SW 1271 (cell line): ENCODE measurements at places on chromosomes 13 and 19.
A peak's percentile ranks its signal among the peaks of the same experiment; 100 is the strongest.

- DNase-seq, result no peak
These were observed 7.6 kb downstream of the AKT2 start for GRCh38 chr19:40277356-40278059.

- DNase-seq, result no peak
These were observed 10.9 kb downstream of the PRAM1 start for GRCh38 chr19:8491574-8491973.

DNA sequence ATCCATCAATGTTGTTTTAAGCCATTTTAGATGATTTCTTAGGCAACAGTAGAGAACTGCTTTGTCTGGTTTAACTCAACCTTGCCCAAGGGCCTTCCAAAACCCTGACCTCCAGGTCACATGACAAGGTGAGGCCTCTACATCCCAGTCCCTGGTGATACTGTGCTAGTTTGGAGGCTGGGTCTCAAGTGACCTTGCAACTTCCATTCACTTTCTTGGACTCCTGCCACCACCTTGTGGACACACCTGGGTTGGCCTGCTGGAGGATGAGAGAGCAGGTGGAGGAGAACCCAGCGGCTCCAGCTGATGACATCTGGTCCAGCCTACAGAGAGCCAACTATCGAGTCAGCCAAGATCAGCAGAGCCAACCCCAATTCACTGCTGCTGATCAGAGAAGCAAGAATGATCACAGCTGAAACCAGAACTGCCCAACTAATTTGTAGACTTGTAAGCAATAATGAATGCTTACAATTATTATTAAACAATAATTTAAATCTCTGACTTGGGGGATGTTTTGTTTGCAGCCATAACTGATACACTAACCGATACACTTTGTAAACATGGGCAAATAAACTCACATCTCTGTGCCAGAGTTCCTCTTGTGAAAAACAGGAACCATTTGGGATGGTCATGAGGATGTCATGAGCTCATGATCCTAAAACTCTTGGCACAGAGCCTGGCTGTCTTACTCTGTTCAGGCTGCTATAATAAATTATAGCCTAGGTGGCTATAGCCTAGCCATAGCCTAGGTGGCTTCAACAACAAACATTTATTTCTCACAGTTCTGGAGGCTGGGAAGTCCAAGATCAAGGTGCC lies 11.5 kb downstream of the FAM187B start:
- DNase-seq, result no peak

GRCh38 chr13:28373810-28374209 lies 121.1 kb downstream of the FLT1 start:
- no peak for DNase-seq

DNA sequence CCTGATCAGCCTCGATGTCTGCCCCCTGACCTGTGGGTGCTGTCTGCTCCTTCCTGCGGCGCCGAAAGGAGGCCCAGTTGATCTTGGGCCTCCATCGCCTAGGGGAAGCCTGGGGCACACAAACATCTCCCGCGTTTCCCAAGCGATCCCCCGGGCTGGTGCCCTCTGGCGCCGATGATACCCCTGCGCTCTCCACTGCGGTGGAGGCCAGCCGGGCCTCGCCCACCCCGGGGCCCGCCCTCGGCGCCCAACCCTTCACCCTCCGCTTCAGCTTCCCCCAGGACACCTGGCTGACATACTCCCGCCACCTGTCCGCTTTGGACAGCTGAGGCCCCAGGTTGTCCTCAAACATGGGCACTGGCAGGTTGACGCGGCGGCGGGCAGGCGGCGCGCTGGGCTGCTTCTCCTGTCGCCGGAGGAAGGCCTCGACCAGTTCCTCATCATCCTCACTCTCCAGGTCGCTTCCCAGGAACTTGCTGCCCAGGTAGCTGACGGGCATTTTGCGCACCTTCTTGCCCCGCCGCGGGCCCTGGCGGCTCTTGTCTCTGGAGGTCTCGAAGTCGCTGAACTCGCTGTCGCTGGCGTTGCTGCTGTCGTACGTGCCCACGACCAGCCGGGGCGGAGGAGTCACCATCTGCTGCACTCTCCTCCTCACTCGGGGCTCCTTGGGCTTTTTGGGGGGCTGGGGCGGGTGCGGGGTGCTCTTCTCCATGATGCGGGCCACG lies 1.3 kb downstream of the CCDC8 start:
- DNase-seq, result no peak

- DNase-seq, result no peak
These were observed 603.0 kb downstream of the LMO7 start for GRCh38 chr13:76239031-76239680.

DNA sequence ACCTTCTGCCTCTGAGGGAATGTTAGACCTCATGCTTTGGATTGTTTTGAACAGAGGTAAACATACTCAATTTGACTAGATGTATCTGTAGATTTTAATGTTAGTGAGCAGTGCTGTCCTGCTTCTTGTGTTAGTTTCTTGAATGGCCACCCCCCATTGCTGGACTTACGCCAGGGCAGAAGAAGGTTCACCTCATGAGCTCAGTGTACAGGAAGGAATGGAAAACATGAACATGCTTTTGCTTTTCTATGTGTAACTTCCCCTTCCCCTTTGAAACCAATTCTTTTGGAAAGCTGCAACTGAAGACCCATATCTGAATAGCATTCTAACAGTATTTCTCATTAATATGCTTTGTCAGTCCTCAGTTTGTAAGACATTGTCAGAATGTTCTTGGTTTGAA lies 32.3 kb downstream of the WASF3 start:
- no peak for DNase-seq

DNA sequence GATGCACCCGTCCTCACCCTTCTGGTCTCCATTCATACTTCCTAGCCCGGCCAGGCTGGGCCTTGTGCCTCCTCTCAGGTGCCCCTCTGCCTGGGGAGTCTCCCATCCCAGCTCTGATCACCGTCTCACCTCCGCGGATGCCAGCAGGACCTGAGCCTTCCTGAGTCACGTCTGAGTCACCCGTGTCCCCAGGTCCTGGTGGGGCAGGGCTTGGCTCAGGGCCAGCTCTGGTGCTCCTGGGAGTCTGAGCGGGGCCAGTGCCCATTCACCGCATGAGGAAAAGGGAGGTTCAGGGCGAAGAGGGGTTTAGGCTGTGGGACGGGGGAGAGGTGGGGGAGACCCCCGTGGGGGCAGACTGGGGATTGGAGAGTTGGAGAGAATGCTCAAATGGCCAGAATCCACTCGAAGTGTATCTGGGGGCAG lies 593 bp downstream of the ATP8B3 start:
- DNase-seq, result peak; percentile 72

- no peak for DNase-seq
These were observed 32.7 kb upstream of the NFIC start for GRCh38 chr19:3333662-3334061.

GRCh38 chr13:110283736-110284517 lies 23.0 kb downstream of the COL4A1 start:
- no peak for DNase-seq

DNA sequence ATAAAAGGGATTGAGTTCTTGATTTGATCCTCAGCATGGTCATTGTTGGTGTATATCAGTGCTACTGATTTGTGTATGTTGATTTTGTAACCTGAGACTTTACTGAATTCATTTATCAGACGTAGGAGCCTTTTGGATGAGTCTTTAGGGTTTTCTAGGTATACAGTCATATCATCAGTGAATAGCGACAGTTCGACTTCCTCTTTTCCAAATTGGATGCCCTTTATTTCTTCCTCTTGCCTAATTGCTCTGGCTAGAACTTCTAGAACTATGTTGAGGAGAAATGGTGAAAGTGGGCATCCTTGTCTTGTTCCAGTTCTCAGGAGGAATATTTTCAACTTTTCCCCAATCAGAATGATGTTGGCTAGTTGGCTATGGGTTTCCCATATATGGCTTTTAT lies 27.0 kb downstream of the POMP start:
- no peak for DNase-seq

GRCh38 chr19:18869023-18869618 lies 26.8 kb downstream of the CERS1 start:
- DNase-seq, result no peak

DNA sequence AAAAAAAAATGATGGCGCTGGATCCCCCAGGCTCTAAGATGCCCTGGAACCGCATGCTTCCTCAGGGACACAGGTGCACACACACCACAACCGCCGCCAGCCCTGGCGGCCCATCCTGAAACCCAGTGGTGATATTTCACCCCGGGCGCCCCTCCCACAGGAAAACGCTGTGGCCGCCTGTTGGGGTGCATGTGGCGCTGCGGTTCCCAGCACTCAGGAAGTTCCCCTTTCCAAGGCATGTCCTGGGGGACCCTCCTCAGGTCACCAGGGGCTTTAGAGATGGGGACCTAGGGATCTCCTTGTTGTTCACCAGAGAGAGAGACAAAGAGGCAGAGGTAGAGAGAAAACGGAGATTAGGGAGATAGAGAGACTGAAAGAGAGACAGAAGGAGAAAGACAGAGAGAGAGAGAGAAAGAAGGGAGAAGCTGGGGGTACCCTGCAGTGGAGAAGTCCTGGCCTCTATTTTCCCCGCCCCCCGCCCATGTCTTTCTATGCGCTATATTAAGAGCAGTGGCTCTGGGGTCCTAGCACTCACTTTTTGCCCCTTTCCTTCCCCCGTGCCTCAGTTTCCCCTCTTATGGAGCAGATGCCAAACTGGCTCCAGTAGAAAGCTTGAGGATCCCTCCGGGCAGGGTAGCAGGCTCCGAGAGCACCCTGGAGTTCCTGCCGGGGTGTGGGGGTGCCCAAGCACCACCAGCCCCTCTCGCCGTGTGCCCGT lies 2.3 kb downstream of the ADGRE2 start:
- DNase-seq, result no peak

DNA sequence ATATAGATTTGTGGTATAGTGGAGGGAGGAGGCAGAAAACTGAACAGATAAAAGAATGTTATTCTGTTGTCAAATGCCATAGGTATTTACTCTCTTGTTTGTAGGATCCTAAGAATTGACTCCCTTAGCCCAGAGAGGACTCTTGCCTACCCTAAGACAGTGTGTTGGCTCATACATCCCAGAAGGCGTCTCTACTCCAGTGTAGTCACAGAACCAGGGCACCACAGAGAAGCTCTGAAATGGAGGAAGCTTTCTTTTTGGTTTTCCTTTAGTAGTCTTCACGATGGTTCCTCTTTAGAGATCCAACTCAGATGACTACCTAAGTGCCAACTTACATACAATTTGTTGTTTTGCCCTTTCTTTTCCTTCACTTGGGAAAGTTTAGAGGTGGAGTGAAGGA lies 14.0 kb downstream of the GPR183 start:
- DNase-seq, result no peak

DNA sequence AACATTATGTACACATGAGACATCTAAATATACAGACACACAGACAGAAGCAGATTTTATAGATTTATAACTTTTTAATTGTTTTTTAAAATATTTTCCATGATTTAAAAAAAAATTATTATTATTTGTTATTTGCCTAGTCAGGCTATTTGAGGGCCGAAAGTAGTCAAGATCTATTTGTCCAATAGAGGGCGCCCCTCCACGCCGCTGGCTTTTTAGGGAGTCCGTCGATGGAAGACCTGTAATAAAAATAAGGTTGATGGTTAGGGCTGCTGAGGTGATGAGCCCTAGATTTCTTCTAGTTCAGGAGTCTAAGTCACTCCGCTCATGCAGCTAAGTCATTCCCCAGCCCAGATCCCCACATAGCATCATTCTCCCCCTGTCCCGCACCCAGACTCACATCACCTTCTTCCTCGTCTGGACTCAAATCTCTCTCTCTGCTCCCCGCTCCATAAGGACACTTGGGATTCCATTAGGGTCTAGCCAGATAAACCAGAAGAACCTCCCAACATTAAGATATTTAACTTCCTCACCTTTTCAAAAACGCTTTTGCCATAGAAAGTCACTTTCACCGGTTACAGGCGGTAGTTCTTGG lies 33.9 kb upstream of the CEACAM21 start:
- no peak for DNase-seq

DNA sequence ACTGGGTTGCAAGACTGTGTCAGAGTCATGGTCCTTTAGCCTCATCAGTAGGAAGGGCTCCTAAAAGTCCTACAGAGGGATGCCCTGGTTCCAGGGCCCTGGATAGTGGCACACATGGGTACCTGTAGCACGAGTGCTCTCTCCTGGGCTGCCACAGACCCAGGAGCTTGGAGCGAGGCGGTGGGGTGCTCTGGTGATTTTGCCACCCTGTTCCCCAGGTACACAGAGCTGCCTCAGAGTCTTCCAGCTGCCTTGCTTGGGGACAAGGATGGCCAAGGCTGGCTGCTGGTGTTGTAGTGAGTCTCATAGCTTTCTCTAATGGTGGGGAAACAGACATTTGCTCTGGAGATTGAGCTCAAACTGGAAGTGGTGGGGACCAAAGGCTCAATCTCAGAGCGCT lies 53.9 kb upstream of the OLFM4 start:
- DNase-seq, result no peak

DNA sequence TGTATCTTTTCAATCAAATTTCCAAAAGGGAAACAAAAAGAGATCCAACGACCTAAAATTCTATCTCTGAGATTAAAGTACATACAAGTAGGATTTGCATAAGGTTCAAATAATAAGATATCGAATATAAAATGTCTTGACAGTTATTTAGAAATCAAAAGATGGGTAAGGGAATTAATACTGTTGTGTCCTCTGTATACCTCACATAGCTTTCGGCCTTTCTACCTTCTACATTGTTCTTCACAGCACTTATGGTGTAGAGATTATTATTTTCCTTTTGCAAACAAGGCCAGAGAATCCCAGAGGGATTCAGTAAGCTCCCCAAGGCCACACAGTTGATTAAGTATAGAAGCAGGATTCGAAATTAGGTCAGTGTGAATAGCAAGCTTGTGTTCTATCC lies 403.6 kb downstream of the SPRY2 start:
- DNase-seq, result no peak

GRCh38 chr13:45510672-45511071 lies 45.9 kb downstream of the COG3 start:
- DNase-seq, result no peak

DNA sequence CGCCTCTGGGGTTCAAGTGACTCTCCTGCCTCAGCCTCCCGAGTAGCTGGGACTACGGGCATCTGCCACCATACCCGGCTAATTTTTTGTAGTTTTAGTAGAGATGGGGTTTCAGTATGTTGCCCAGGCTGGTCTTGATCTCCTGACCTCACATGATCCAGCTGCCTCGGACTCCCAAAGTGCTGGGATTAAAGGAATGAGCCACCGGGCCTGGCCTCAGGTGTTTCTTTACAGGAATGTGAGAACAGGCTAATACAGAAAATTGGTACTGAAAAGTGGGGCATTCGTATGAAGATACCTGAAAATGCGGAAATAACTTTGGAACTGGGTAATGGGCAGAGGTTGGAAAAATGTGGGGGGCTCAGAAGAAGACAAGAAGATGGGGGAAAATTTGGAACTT lies 2.8 kb upstream of the CDC16 start:
- DNase-seq, result no peak

- no peak for DNase-seq
These were observed 41.0 kb downstream of the N4BP2L2 start for GRCh38 chr13:32497589-32497988.

DNA sequence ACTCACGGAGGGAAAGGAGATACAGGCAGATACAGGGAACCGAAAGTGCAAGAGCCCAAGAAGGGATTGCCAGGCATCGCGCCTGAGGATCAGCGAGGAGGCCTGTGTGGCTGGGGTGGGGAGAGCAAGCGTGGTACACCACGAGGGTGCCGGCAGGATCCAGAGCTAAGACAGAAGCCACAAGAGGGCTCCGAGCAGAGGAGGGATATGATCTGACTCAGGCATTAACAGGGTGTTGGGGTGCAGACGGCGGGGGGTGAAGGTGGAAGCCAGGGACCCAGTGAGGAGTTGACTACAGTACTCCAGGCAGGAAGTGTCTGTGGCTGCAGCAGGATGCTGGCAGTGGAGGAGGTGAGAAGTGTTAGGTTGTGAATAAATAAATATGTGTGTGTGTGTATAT lies 5.4 kb upstream of the PPP1R37 start:
- DNase-seq, result no peak

- no peak for DNase-seq
These were observed 1615.4 kb downstream of the EFNB2 start for GRCh38 chr13:104920091-104920490.
